ENCODE measurements at places on chromosomes 12 and 14.

DNA sequence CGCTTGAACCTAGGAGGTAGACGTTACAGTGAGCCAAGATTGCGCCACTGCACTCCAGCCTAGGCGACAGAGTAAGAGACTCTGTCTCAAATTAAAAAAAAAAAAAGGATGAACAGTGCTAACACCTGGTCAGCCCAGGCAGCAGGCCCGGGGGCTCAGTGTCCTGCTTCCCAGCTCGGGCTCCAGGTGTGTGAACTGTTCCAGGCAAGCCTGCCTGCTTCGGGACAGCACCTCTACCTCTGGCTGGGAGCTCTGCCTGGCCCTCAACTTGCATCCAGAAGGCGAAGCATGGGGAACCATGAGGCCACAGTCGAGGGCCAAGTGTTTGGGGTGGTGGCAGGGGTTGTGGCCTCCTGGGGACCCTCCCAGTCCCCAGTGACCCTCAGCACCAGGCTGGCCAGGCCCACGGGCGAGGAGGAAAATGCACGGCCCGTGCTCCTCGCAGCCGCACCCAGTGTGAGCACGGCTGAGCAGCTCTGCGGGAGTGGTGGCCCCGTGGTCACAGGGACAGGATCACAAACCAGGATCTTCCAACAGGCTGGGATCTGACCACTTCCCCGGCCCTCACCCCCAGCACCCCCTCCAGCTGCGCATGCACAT is 15.5 kb downstream of the CDCA4 start:
- no peak for DNase-seq

GRCh38 chr14:68695856-68696255 is 97.0 kb downstream of the ZFP36L1 start:
- DNase-seq = no peak

- DNase-seq = peak; percentile 43
Measured at GRCh38 chr14:77543637-77544334, 45.2 kb upstream of the ISM2 start.

- no peak for DNase-seq
Measured at GRCh38 chr14:77157740-77158139, 16.1 kb upstream of the ZDHHC22 start.

GRCh38 chr12:123396954-123397353 is 13.0 kb downstream of the KMT5A start:
- DNase-seq = no peak

DNA sequence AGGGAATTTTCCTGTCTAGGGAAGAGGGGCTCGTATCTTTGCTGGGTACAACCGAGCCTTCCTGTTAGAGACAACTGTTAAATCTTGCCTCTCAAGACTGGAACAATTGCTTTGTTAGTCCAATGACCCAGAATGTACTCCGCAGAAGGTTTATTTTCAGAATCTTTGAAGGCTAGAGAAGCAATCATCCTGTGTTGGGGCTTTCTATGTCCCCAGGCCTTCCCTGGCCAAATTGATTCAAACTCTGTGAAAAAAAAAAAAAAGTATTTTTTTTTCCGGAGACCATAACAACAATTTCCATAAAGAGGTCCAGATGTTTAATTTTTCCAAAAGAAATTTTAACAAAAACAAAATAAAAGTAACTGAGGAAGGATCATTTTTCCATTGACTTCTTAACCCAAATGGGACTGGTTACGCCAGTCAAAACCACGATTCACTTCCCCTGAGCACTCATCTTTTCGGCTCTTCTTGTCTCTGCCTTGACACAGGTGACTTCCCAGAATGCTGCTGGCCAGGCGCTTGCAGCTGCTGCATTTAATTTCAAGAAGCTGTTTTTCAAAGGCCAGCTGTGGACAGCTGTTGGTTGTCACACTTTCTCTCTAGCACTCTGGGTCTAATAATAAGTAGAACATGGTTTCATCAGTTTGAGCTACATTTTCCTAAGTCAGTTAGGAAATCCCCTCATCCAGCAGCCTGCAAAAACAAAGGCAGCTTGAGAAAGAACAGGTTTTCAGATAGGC is 81.6 kb upstream of the MANSC4 start:
- peak; percentile 40 for DNase-seq

- peak; percentile 25 for DNase-seq
Measured at GRCh38 chr12:10033783-10034545, 3.5 kb downstream of the CLEC9A start.

DNA sequence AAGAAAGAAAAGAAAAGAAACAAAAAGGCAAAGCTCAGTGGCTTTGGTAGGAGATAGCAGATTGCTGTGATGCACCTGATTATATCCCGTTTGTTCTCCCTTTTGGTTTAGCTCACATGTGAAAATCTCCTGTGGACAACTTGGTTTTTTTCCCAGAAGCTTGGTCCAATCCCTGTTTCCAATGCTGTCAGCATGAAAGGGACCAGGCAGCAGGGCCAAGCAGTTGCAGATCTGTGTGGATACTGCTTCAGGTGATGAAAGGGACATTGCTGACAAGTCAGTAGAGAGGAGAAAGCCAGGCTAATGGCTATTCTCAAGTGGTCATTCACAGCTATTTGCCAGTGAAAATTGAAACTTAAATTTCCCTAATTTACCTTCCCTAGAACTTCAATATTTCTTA is 18.8 kb upstream of the SLCO1A2 start:
- no peak for DNase-seq

- DNase-seq = no peak
Measured at GRCh38 chr12:17296882-17297281, 690.9 kb upstream of the LMO3 start.

DNA sequence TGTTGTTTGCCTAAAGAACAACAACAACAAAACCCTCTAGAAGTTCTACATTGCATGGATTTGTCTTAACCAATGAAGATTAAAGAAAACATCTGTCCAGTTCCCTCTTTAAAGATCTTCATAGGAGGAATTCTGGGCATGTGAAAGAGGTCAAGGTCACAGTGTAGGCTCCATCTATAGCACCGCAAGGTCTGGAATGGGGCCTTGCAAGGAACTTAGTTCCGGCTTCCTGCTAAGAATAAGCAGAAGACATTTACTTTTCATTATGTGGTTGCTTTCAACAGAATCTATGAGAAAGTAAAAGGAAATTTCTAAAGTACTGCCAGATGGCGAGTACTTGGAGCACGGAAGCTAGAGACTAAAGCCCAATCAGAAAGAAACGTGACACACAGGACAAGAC is 57.2 kb upstream of the GNPNAT1 start:
- DNase-seq = peak; percentile 73

DNA sequence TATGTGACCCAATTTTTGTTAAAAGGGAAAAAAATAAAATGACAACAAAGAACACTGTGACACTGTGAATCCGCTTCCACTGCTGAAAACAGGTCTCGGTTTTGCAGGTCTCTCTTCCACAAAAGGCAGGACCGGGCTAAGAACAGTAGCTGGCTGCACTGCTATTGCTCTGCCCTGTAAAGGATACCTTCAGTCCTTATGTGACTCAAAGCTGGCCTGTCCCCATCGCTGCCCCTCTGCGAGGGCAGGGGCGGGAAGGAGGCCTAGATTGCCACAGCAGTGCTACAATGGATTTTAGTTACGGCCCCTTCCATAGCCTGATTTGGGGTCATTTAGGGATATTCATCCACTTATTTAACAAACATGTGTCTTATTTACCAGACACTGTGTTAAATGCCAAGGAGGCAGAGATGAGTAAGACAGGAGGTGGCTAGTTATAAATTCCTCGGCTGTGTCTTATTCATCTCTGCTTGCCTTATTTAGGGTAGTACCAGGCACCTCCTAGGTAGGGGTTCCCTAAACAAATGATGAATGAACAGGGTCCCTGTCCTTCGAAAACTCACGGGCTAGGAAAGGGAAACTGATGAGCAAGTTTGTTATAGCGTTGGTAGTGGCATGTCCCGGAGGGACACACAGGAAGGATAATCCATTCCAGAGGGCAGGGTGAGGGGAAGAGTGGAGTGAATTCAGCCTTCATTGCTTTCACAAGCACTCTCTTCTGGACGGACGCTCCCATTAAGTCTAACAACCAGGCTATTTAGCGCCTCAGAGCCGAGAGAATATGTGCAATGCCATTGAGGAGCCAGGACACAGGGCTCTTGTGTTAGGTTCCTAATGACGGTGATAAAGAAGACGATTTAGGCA is 73.3 kb downstream of the EID3 start:
- DNase-seq = peak; percentile 55

- no peak for DNase-seq
Measured at GRCh38 chr12:89328151-89329030, 23.9 kb downstream of the DUSP6 start.

DNA sequence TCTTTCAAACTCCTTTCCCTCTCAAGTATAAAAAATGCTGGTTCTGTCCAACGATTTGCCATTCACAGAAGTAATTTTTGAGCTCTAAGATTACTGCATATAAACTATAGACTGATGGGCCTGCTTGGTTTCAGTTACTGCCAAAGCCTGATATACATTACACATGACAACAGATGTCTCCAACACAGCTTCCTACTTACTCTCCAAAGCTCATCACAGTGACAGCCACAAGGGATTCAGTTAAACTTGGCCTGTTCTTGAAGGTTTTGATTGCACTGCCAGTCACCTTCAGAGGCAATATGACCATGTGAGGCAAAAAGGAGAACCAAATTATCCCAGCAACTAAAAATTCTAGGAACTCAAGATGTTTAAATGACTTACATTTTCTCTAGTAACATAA is 30.1 kb downstream of the STXBP6 start:
- no peak for DNase-seq

GRCh38 chr14:37593511-37594237 is 1.4 kb downstream of the FOXA1 start:
- no peak for DNase-seq

- DNase-seq = no peak
Measured at GRCh38 chr12:11868027-11868426, 202.7 kb upstream of the BCL2L14 start.

GRCh38 chr14:66242001-66242400 is 244.2 kb upstream of the CCDC196 start:
- DNase-seq = no peak

GRCh38 chr14:27845241-27845850 is 921.2 kb upstream of the FOXG1 start:
- DNase-seq = no peak

DNA sequence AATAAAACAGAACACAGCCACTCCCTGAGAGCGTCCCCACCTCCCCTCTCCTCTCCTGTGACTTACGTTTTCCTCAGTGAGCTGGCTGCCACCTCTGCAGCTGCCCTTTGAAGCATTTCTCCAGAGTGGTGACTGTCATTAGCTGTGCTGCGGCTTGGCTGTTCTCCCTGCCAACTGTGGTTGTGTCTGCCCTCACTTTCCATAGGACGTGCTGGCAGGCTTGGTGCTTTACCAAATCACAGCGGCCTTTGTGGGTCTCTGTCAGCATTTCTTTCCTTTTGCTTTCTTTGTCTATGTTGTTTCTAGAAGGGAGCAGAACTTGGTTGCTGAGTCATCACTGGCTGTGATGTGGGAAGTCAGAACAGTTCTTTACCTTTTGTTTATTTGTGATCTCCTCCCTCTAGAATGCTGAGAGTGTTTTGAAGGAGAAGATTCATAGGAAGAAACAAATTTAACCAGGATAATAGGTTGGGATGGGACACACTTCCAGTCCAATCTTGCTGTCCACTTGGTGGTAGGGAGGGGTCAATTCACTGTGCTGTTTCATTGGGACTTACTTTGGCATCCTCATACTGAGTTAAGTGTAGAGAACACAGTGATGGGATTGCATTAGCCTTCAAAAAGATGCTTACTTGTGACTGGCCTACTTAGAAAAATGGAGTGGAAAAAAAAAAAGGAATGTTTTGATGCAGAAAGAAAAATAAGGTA is 88.2 kb downstream of the TMX1 start:
- DNase-seq = peak; percentile 70

DNA sequence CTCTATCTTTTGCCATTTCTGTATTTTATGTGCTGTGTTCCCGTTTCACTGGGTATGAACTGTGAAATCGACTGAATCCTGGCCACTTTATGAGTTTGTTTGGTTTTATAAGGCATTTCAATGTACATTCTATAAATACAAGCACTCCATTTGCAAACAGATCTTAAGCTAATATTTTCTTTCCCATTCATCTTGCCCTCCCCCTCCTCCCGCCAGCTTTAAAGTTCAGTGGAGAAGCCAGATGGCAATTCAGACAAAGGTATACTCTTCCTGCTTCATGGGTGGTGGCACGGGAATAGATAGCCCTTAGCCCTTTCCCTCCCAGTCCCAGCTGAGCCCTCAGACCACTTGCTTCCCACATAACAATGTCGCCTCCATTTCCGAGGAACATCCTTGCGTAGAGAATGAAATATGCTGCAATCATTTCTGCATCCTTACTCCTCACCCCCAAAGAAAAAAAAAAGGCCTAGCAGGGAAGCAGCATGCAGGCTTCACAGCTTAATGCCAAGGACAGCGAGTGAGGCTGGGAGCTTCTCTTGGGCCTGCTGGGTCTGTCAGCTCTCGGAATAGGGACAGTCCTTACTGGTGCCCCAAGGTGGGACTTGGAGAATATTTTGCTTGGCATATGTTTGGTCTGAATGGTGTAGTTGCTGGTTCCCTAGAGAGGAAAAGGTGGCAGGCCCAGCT is 52.8 kb upstream of the SRSF5 start:
- no peak for DNase-seq

DNA sequence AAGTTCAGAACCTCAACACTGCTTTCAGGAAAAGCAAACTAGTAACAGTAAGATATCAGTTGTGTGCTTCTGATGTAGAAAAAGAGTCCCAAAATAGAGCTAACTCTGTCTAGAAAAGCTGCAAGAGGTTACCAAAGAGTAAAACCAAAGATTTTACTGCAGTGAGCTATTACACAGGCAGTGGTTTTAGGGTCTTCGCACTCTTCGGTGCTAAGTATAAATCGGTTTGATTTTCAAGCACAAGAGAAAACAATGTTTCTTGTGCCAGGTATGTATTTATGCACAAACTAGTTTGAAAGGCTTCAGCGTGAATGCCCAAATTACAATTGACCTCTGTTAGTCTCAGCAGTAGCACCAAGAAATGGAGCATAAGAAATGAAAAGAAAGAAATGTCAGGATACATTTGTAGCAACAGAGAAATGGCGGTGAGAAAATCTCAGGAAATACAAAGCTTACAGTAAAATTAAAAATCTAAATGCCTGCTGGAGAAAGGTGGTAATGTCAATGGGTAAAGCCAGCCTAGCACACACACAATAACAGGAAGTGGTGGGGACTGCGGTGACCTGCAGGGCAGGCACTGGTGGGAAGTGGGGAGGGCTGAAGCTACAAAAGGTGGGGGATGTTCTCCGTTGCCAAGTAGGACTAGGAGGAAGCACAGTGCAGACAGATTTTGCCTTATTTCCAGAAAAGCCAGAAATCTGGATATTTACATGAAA is 18.0 kb upstream of the DYRK2 start:
- DNase-seq = no peak

Data from AG10803 (cell line).